Stimulated activated CD4-positive, alpha-beta T cell treated with anti-CD3 and anti-CD28 coated beads, Interleukin-1b, Interleukin-23, amount 100 ng/mL, for 48 hours (primary cell): ENCODE measurements at places on chromosomes 3 and 15.

- no peak for DNase-seq
Measured at GRCh38 chr15:65952391-65953053, 83.2 kb downstream of the RAB11A start.

GRCh38 chr3:47865192-47865591 lies 62.3 kb downstream of the DHX30 start:
- no peak for DNase-seq

DNA sequence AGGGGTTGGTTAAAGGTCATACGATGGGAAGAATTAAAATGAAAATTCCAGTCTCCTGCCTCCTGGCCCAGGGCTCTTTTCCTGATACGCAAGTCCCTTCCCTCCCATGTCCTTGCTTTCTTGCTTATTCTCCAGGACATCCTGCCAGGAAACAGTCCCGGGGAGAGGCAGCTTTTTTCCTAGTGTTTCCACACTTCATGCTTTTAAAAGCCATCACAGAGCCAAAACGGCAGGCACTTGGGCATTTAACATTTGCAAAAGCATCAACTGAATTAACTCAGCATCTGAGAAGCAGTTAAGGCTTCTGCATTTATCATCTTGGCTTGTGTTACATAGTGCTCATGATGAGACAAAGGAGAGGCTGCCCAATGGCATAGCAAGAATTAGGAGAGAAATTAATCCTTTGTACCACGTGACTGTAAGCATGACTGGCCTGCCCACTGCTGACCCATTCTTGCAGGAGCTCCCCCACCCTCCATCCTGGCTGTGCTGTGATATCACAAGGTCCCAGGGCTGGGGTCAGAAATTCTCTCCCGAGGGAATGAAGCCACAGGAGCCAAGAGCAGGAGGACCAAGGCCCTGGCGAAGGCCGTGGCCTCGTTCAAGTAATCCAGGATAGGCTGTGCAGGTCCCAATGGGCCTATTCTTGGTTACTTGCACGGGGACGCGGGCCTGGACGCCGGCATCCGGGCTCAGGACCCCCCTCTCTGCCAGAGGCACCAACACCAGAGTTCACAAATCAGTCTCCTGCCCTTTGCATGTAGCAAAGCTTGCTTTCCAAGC lies 21.6 kb upstream of the VILL start:
- DNase-seq: no peak

DNA sequence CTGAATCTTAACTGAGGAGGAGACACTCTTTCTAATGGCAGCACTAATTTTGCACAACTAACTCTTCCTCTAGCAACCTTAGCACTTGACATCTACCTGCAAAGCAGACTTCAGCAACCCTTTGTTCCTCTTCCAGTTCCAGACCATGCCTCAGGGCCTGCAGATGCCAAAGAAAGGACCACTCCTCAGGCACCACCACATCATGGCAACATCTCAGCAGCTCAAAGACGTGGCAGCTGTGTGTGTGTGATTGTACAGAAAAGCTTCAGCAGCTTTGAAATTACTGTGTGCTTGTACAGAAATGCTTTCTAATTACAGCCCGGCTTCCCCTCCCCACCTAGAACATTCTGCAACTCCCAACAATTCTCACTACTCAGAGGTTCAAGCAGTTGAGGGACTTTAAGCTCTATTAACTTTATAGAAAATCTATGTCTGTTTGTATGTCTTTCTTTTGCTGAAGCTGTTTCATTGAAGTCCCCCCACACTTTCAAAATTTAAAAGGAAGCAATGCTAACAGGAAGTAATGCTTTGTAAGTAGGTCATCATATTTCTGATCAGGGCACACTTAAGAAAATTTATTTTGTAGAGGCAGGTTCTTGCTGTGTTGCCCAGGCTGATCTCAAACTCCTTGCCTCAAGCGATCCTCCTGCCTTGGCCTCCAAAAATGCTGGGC lies 115.2 kb downstream of the CD47 start:
- DNase-seq: no peak

DNA sequence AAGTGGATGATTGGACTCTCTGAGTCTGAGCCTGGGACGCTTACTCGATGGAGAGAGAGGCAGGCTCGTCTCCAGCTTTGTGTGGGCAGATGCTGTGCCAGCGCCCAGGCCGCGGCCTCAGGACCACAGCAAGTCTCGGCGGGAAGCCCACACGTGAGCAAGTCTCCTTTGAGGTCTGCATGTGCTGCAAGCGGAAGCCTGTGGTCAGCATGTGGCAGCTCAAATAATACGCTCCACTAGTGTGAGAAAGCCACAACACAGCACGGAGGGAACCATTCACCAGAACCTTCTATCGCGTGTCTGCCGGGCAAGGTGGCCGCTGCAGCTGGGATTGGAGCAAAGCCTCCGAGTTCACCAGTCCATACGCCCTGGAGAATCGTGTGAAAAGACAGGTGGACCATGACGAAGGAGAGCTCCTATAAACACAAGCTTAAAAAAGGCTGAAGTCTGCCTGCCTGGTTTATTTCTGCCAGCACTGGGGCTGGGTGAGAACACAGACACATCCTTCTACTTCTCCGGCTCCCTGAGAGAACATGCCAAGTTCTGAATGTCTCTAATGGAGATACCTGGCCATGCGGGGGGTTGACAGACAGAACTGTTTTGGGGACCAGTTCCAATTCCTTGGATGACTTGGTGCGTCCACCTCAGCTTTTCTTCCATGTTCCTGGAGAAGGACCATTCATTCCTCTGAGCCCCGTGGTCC lies 82.0 kb upstream of the LRIG1 start:
- DNase-seq: peak; percentile 28

DNA sequence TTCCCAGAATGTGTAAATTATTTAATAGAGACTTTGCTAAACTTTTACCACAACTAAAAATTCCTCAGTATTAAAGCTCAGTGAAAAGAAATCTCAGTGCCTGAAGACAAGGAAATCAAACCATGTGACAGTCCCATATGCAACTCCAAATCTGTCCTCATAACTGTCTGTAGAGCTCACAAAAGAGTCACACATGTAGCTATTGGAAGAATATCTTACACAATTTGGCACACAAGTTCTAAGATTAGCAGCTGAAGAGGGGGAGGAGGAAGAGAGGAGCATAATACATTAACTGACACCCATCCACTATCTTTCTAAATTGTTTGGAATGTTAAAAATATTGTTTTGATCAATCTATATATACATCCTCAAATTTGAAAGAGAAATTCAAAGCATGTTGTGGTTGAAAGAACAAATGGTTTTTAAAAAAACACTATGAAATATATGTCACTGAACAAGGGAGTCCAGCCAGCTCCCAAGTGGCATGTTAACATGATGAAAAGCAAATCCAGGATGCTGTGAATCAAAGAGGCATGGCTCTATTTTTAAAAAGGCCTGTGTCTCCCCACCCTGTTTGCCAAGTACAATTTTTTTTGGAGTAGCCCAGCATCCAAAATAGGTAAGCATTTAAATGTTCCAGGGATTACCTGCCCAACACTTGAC lies 126.3 kb upstream of the NANOGP8 start:
- DNase-seq: no peak

GRCh38 chr3:154427685-154428285 lies 2.2 kb downstream of the GPR149 start:
- DNase-seq: no peak

DNA sequence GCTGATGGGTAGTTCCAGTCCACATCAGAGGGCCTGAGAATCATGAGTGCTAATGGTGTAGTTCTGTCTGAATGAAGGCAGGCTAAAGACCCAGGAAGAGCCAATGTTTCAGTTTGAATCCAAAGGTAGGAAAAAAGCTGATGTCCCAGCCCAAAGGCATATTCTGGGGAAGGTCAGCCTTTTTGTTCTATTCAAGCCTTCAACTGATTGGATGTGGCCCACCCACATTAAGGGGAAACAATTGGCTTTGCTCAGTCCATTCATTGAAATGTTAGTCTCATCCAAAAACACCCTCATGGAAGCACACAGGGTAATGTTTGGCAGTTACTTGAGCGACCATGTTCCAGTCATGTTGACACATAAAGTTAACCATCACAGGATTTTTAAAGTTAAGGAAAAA lies 25.9 kb downstream of the EPHB1 start:
- no peak for DNase-seq

- no peak for DNase-seq
Measured at GRCh38 chr3:72157748-72158638, 373.0 kb upstream of the PROK2 start.

DNA sequence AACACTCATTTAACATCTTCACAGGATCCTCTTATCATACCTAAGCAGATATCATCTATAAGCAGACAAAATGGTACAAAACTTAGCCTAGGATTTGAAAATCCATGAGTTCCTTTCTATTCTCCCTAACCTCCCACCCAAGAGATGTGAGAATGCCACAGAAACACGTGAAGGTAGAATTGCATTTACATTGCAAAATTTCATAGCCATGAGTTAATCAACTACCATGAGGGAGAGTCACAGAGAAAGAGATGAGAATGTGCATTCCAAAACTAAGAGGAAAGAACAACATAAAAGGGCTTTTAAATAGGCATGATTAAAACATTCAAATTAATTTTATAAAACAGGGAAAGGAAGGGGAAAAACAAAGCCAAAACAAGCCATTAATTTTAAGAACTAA lies 806.2 kb downstream of the NTRK3 start:
- DNase-seq: no peak

- DNase-seq: no peak
Measured at GRCh38 chr3:54756330-54756731, 171.5 kb downstream of the LRTM1 start.

DNA sequence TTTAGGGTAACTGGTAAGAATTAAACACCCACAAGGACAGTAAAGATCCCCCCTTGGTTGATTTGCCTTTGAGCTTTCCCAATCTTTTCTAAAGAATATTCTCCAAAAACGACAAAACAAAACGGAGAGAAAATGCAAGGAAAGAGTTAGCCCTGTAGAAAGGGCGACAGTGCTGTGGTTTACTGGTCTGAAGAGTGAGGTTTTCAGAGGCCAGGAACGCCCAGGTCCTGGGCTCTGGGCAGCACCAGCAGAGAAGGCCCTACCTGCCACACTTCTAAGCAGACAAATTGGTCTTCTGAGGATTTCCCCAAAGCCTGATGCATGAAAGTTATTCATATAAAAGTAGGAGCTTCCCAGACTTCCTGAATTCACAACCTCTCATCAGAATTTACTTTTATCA lies 119.3 kb downstream of the KCNMB2 start:
- DNase-seq: no peak

GRCh38 chr3:34955680-34956079 lies 683.6 kb upstream of the ARPP21 start:
- DNase-seq: no peak

DNA sequence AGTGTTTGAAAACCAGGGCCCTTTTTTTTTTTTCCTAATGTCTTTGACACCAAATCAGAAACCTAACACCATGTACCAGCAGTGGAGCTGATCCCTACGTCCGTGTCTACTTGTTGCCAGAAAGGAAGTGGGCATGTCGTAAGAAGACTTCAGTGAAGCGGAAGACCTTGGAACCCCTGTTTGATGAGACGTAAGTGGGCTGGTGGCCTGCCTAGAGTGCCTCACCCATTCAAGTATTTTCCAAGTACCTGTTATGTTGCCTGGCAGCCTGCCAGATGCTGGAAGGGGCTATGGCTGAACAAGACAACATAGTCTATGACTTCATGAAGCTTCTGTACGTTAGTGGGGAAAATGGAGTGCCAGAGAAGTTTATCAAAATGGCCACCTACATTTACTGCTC lies 39.7 kb downstream of the ESYT3 start:
- no peak for DNase-seq

DNA sequence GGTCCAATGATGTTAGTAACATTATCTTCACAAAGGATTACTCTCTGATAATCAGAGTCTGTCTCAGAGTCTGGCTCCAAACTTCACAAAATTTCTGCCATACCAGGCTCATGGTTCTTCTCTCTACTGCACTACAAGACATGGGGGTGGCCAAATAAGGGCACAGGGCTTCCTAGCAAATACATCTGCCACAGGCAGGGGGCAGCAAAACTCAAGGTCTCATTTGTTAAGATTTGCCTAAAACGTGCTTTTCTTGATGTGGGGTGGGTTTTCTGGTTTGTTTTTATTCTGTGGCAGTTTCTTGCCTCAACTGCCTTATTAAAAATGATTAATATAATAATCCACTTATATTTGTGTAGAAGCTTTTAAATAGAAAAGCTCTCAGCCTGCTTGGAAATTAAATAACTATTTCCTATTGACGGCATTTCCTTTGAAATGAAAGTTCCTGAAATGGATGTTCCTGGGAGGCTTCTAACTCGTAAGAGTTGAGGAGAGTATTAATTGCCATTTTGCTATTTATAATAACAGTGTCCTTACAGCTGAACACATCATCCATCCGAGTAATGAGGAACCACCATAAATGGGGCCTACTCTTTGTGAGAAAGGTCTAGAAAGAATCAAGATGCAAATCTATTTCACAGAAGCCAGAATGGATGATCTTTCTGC lies 53.8 kb downstream of the SST start:
- DNase-seq: peak; percentile 52

- no peak for DNase-seq
Measured at GRCh38 chr15:73367624-73368300, 996 bp downstream of the HCN4 start.

DNA sequence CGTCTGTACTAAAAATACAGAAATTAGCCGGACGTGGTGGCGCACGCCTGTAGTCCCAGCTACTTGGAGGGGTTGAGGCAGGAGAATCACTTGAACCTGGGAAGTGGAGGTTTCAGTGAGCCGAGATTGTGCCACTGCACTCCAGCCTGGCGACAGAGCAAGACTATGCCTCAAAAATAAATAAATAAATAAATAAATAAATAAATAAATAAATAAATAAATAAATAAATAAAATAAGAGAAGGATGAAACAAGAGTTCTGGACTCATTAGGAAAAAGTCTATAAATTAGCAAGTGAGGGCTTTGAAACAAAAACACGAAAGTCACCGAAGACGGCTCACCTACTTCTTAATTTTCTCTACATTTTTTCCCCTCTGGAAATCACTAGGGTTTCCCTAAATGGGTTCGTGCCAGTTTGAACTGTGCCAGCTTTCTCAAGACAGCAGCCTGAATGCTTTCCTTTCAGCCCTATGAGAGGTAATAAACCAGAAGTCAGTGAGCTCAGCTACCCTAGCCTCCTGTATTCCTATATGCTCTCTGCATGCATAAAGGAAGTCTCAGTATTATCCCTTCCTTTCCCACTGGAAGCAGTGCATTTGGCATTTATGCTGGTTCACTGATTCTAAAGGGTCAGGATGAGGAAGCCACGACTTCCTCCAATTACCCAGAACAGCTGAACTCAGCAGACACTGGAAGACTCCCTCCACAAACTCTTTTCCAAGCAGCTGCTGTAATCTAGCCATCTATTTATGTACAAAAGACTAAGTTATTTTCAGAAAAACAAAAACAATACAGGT lies 266.9 kb downstream of the ZBBX start:
- no peak for DNase-seq
